CD4-positive, alpha-beta T cell treated with Interleukin-6 for 4 hours (primary cell): ENCODE measurements at places on chromosomes 11 and 22.

GRCh38 chr11:88169881-88170280 lies 5.4 kb downstream of the RAB38 start:
- no peak for DNase-seq

- DNase-seq, result no peak
Observed at GRCh38 chr11:1924646-1925372, 5.3 kb downstream of the TNNT3 start.

DNA sequence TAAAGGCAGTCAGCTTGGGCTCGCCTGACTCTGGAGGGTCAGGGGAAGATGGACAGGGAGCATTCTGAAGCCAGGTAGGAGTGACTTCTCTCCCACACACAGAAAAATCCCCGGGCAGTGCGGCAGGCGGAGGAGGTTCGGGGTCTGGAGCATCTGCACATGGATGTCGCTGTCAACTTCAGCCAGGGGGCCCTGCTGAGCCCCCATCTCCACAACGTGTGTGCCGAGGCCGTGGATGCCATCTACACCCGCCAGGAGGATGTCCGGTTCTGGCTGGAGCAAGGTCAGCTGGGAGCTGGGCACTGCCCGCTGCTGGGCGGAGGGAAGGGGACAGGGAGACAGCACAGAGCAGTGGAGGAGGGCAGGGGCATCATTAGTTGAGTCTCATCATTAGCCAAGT lies 13.2 kb upstream of the POU2F3 start:
- DNase-seq, result no peak

- DNase-seq, result no peak
Observed at GRCh38 chr22:40107244-40107643, 70.5 kb upstream of the TNRC6B start.

- DNase-seq, result no peak
Observed at GRCh38 chr22:37480387-37481346, 5.5 kb downstream of the MFNG start.

DNA sequence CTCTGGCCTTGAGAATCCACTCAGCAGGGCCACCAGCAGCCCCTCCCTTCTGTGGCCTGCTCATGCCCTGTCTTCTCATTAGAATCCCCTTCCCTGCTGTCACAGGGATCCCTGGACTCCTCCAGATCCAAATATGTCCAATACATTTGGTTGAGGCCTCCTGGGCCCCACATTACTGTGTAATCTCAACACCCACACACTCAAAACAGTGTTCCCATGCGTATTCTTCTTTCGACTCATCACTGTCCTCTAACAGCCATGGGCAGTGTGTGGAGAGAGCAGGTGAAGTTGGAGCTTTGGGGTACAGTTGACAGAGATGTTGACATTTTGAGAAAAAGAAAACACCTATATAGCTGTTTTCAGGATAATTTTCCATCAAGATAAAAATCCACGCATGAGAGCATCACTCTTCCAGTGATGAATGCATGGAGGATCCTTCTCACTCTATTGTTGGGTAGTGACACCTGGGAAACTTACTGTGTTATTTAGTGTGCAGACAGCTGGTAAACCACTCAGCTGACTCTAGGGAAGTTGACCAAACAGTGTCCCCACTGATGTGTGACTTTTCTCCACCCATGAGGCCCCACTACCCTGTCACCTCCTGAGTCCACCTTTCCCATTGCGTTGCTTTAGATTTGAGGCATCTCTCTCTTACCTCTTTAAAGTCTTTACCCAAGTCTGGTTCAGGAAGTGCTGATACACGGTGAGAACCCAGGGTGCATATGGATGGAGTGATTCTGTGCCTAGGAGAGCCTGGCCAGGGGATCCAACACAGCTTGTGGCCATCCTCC lies 28.7 kb upstream of the VPREB1 start:
- DNase-seq, result no peak

GRCh38 chr11:62688491-62688890 lies 839 bp downstream of the LRRN4CL start:
- DNase-seq, result no peak

- DNase-seq, result no peak
Observed at GRCh38 chr11:1238767-1239595, 16.1 kb downstream of the MUC5B start.

- no peak for DNase-seq
Observed at GRCh38 chr11:31417357-31417756, 47.7 kb downstream of the DNAJC24 start.

GRCh38 chr11:2468363-2469235 lies 23.8 kb downstream of the KCNQ1 start:
- no peak for DNase-seq

- no peak for DNase-seq
Observed at GRCh38 chr11:35905646-35906276, 38.1 kb upstream of the LDLRAD3 start.

- peak; percentile 13 for DNase-seq
Observed at GRCh38 chr11:76783294-76783895, at the start of gene TSKU. TSS of gene TSKU (plus strand) at chr11:76783356. CDS start at chr11:76795617, 12,261 bp downstream.

DNA sequence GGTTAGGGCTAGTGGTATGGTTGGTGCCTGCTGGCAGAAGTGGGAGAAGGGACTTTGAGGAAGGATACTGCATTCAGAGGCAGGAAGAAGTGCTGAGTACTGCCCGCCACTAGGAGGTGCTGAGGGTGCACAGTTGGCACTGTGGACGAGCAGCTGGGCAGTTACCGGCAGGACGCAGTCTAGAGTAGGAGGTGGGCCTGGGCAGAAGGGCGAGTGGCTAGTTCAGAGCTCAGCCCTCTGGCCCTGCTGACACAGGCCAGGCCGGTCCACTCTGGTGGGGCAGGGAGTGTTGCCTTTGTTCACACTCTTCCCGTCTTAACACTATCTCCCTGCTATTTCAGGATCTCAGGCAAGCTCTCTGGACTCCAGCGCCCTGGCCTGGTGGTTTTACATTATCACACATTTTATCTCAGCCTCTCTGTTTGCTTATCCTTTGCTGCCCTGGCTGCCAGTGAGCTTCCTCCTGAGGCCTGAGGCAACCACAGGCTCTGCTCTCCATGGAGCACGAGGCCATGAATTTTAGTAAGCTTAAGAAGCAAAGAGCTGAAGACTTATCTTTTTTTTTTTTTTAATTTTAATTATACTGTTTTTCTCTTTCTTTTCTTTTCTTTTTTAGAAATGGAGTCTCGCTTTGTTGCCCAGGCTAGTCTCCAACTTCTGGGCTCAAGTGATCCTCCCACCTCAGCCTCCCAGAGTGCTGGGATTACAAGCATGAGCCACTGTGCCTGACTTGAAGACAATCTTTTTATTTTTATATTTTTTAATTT lies 26.9 kb downstream of the SNAP29 start:
- peak; percentile 56 for DNase-seq

DNA sequence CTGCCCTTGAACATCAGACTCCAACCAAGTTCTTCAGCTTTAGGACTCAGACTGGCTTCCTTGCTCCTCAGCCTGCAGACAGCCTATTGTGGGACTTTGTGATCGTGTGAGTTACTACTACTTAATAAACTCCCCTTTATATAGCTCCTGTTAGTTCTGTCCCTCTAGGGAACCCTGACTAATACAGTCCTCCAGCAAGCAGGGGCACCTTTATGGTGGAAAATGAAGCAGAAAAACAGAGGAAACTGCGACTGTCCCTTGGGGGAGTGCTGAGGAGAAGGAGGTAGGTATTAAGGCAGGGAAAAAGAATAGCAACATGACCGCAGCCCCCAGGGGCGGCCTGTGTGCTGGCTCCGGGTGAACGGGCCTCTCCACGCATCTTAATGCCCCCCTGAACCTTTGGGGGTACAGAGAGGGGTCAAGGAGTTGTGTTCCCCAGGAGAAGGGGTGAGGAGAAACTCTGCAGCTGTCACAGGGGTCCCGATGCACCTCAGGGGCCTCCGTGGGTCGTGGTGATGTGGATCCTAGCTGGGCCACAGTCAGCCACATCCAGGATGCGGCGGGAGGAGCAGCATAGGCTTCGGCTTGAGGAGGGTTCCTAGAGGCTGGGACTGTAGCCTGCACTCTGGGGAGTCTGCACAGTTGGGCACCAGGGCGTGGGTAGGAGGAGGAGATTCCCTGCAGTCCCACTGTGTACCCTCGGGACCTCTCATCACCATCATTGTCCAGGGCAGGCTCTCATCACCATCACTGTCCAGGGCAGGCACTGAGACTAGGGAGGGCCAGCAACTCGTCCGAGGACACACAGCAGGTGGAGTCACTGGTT lies 34.3 kb downstream of the SHISAL1 start:
- DNase-seq, result no peak

- DNase-seq, result no peak
Observed at GRCh38 chr11:105296386-105296785, 156.8 kb upstream of the CARD18 start.

DNA sequence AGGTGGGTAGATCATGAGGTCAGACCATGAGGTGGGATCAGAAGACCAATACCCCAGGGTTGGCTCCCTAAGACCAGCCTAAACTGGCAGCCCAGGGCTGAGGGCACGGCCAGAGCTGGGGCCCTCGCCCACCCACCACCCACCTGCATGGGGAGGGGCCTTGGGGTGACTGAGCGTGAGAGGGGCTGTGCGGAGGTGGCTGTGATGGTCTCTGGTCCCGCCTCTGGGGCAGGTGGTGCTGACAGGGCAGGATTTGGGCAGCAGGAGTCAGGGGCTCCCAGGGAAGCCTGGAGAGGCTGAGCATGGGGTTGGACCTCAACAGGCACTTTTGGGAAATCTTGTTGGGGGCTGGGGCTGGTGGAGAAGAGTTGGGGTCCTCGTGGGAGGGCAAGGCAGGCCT lies 39.8 kb upstream of the MUC5AC start:
- no peak for DNase-seq

DNA sequence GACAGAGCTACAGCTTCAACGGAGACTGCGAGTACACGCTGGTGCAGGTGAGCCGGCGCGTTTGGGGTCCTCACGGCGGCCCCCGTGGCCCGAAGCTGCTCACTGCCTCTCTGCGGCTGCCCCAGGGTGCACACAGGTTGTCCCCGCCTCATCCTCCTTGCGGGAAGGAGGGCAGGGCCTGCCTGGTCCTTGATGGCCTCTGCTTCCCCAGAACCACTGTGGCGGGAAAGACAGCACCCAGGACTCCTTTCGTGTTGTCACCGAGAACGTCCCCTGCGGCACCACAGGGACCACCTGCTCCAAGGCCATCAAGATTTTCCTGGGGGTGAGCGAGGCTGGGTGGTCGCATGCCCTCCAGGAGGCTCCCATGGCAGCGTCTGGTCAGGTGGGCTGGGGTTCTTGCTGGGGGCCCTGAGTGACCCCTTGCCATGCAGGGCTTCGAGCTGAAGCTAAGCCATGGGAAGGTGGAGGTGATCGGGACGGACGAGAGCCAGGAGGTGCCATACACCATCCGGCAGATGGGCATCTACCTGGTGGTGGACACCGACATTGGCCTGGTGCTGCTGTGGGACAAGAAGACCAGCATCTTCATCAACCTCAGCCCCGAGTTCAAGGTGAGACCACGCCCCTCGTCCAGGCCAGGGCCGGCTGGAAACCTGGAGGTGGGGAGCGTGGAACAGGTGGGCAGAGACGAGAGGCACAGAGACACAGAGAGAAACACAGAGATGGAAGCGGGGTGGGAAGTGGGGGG lies 19.4 kb downstream of the MUC5AC start:
- DNase-seq, result no peak

DNA sequence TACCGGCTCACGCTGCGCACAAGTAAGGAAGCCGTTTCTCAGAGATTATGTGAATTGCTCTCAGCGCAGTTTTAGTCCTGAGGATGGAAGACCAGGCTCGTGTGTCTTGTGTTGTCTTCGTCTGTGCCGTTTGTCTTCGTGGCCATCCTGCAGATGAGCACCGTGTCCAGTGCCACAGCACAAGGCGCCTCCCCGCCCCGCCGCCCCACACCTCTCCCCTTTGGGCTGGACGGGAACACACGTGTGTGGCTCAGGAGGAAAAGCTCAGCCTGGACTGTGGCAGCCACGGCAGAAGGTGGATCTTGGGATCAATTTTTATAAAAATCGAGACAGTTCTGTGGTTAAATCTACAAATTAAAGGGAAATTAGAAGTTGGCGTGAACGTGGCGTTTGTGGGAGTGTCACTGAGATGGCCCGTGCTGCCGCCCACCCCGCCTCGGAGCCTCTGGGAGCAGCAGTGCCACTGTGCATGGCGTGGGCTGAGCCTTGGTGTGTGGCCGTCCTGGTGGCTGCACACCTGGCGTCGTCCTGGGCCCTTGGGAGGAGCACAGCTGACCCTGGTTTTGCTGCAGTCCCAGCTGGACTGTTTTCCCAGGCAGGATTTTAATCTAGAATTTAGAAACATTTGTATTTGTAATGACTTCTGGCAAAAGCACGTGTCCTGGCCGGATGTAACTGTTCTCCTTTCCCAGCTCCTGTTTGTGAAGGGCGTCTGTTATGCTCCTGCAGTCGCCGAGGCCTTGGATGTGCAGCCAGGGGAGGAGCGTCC lies 25.8 kb downstream of the MUC6 start:
- DNase-seq, result no peak

- DNase-seq, result no peak
Observed at GRCh38 chr11:61793083-61793828, 545 bp downstream of the FEN1 start.

DNA sequence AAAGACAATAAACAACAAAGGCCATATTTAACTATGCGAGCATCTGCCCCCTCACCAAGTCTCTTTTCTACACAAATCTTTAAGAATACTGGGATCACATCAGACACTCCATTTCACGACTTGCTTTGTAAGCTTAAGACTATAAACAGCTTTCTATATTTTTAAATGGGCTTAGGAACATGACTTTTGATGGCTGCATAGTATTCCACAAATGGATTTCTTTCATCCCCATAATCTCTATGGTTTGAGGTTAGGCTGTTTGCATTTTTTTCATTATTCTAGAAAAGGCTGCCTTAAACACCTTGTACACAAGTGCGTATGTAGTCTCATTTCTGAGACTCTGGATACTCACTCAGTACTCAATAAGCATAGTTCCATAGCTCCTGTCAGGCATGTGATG lies 52.8 kb downstream of the DGCR2 start:
- DNase-seq, result no peak

DNA sequence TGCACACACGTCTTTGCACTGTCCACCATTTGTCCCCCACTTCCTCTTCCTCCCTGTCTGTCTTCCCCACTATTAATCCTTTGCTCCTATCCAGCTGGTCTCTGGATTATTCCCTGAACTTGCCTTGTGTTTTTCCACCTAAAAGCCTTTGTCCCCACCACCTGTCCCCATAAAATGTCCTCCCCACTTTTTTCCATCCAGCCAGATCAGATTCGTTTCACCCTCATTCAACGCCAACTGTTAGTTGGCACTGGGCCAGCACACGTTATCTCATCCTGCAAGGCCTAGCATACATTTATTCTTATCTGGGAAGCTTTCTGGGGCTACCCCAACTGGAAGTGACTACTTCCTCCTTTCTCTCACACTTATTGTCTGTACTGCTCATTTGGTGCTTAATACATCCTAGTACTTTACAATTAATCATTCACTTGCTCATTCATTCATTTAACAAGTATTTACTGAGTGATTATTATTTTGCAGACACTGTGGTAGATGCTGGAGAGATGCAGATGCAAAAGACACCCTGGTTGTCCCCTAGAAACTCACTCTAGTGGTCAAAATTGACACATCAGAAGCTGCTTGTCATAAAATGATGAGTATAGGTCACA lies 96.2 kb downstream of the RASSF10 start:
- no peak for DNase-seq

- DNase-seq, result peak; percentile 67
Observed at GRCh38 chr11:102360681-102361080, 13.7 kb downstream of the BIRC2 start.
